ENCODE measurements at places on chromosomes 3 and 15.

DNA sequence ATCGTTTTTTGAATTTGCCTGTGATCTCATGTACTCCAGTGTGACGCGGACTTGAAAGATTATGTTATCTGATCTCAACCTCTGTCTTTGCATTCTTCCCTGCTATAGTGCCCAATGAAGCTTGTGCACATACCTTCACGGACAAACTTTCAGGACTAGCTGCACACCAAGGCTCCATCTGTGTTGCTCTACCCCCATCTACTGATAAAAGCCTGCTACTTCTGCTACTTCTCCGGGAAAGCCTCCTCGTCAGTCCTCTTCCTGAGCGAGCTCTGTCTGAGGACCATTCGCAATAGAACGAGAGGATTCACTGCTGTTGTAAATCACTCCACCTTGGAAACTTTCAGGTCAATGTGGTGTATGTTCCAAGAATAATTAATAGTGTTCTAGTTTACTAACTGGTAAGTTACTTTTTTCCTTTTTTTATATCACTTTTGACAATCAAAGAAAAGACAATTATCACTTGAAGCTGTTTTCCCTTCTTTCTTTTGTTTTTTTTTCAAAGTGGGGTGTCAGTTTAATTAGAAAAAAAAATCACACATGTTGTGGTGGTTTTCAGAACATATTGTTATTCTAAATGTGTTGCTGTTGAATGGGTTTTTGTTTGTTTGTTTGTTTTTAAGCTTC lies 217.6 kb downstream of the ARRDC4 start:
- DNase-seq, result peak; percentile 85

DNA sequence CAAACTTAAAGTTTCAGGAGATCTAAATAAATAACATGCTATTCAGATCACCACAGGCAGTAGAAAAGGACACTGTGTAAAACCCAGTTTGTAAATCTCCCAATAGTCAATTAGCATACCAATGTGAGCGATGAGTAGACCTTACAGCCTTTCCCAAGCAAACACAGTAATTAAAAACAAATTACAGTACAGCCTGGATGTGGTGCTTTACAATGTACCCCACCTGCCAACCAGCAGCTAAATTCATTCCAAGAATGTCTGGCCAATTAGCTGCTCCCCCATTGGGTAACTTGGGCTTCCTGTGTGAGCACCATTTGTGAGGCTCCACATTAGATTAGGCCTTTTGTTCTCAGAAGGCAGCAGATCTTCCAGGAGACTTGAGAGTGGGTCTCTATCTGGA lies 635.0 kb downstream of the TBL1XR1 start:
- no peak for DNase-seq

DNA sequence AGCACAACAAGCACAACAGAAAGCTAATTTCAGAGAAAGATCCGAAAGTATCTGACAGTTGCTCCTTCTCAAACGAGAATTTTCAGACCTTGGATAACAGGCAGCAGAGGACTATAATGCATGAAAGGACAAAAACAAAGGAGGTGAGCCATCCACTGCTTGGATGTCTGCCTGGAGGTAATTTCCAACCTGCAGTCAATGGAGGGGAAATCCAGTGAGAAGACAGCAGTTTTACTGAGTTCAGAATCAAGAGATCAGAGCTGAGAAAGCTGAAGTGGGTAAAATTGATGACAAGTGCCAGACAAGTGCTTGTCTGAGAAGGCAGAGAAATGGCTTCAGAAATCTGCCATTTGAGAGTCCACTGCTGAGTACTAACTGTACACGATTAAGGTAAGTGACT lies 22.1 kb downstream of the UBE3A start:
- no peak for DNase-seq

- DNase-seq, result no peak
Observed at GRCh38 chr15:60905587-60905986, 323.5 kb downstream of the RORA start.

- no peak for DNase-seq
Observed at GRCh38 chr15:31155151-31155550, 53.6 kb upstream of the TRPM1 start.

DNA sequence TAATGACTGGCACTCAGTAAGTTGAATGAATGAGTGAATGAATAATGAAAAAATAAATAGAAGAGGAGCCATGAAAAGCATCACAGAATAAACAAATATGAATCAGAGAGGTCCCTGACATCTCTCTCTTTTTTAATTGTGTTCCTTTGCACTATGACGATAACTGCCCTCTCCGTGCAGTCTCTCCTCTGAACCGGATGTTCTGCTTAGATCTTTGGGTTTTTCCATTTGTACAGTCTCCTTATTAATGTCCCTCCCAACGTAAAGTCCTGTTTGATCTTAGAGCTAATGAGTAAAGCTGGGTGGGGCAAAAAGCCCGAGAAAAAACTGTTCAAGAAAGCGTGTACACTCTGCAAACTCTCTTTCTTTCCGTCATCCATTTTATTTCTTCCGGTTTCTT lies 28.3 kb upstream of the BHLHE40 start:
- no peak for DNase-seq

Data from AG08395 (cell line).